SW 1271 (cell line): ENCODE measurements at places on chromosomes 11 and 22.

- no peak for DNase-seq
Observed at GRCh38 chr22:26846645-26847044, 189.3 kb downstream of the MIAT start.

GRCh38 chr22:45915841-45916240 is 61.1 kb downstream of the WNT7B start:
- no peak for DNase-seq

DNA sequence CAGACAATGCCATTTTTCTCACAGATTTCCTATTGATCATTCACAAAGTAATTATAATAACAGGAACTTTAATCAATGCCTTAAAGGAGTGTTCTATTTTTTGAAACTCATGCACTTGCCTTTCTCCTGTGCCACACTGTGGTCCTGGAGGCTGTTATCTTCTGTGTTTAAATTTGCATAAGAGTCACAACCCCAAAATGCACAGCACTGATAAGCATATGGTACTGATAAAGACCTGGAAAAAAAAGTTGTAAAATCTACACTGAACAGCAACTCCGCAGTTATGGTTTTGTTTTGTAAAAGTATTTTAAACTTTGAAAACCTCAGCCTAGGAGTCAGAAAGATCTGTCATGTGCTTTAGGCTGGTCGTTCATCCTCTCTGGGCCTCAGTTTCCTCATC is 9.1 kb upstream of the CCDC34 start:
- no peak for DNase-seq

DNA sequence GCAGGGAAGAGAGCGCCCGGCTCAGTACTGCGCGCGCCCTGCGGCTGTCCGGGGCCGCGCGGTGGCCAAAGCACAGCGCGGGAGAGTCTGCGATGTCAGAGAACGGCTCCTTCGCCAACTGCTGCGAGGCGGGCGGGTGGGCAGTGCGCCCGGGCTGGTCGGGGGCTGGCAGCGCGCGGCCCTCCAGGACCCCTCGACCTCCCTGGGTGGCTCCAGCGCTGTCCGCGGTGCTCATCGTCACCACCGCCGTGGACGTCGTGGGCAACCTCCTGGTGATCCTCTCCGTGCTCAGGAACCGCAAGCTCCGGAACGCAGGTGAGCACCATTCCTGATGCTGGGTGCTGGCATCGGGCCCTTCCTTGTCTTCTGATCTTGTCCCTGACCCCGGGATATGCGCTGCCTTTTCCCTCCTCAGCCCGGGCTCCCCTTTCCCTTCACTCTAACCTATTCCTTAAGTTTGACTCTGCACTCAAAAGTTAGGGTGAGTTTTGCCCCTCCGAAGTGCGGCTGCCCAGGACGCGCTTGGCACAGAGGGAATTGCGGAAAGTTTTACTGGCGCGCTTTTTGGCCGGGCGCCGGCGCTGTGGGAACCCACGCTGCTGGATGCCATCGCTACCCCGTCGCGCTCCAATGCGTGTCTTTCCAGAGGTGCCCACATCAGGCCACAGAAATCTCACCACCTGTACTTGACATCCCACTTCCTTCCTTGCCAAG is at the start of gene MTNR1B:
MTNR1B (plus strand) TSS at position 18 of the 714 bp plus-strand sequence; CDS start at position 93, 75 bp downstream.
- no peak for DNase-seq

DNA sequence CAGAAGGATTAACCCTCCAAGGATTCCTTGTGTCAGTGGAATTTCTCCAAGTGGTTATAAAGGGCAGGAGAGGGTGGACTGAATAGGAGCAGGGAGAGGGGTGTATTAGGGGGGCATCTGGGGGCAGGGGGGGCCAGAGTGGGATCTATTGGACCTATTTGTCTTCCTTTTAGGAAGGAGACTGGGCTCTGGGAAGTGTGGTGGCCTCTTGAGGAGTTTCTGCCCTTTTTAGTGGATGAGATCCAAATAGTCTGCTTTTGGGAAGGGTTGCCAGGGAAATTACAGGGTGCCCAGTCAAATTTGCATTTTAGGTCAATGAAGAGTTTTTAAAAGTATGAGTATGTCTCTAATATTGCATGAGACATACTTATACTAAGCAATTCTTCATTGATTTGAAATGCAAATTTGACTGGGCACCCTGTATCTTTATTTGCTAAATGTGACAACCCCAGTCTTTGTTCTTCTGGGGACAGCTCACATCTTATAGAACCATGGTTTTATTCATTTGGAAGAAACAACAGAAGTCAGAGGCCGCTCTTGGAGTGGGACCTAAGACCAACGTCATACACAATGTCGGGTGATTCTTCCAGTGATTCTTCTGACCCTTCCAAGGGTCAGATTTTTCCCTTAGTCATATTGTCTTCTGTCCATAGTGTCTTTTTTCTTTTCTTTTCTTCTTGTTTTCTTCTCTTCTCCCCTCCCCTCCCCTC is 429 bp upstream of the SLC22A6 start:
- no peak for DNase-seq

GRCh38 chr11:115183136-115183535 is 321.1 kb downstream of the CADM1 start:
- no peak for DNase-seq

DNA sequence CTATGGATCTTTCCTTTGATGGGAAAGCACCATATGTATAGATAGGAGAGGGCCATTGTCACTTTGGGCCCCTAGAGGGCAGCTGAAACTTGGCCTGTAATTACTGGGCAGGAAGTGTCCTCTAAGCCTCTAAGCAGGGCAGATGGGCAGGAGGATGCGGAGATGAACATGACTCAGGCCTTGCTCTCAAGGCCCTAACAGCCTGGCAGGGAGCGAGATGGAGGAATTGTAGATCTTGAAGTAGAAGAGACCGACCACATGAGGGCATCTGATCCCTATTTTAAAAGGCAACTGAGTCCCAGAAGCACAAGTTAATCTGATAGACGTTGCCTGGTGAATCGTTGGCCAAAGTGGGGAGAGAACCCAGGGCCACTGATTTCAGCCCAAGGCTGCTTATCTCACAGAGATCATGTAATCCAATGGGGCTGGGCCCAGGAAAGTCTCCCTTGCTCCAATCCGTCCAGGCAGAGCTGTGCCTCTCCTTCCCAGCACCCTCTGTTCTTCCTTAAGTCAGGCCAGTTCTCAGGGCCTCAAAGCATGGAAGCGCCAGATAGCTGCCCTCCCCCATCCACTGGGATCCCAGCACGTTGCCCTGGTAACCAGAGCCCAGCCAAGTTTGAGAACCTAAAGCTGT is 2.5 kb upstream of the SEPTIN3 start:
- peak; percentile 68 for DNase-seq

- DNase-seq: peak; percentile 62
Observed at GRCh38 chr22:41940832-41941765, 5.9 kb downstream of the CENPM start.

DNA sequence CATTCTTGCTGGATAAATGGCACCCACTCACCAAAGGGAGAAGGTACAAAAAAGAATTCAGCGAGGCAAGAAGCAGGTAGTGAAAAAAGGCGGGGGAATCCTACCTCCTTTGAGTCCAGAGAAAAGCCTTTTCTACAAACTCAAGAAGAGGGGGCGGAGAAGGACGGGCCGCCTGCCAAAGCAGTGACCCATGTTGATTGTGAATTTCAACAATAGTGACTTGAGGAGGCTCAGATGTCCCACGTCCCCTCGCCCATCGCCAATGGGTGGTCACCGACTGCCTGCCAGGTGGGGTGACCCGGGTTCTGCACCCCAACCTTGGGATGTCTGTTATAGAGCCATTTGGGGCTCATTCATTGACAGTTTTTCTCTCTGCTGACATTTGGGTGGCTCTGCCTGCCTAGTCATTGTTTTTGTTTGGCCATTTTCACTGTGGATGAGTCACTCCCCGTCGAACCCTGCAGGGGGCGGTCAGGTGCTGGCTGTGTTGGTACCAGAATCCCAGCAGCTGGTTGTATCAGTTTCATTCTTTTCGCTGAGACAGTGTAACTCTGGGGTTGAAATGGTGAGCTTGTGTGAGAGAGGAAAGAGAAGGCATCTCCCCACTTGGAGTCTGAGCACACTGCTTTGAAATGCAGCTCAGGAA is 163.4 kb upstream of the NCAM1 start:
- DNase-seq: no peak

DNA sequence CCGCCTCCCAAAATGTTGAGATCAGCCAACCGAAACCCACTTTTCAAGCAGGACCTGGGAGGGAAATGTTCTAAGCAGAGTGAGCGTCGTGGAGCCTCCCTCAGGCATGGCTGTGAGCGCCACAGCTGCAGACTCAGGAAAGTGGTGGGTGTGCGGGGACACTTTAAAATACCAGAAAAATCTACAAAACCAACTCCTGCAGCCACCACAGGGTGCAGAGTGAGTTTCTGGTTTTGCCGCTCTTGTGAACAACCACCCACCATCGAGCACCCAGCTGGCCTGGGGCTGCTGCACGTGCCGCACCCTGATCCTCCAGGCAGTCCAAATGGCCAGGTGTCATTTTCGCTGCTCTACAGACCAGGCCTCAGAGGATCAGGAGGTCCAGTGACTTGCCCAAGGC is 46.9 kb downstream of the CELSR1 start:
- no peak for DNase-seq

DNA sequence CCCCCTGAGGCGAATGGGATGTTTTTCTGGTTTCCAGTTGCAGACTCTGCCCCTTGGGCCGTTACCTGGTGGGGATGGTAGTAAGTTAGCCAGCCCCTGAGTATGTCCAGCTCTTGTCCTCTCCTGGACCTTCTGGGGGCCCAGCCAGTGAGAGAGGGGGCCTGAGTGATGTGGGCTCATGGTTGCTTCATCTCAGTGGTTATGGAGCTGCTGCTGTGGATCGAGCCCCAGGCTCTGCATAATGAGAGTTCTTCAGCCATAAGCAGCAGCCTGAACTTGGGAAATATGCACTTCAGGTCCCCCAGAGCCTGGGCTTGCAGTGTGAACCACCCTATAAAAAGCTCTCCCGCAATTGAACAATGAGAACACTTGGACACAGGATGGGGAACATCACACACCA is 5.9 kb downstream of the TMPRSS13 start:
- DNase-seq: no peak

DNA sequence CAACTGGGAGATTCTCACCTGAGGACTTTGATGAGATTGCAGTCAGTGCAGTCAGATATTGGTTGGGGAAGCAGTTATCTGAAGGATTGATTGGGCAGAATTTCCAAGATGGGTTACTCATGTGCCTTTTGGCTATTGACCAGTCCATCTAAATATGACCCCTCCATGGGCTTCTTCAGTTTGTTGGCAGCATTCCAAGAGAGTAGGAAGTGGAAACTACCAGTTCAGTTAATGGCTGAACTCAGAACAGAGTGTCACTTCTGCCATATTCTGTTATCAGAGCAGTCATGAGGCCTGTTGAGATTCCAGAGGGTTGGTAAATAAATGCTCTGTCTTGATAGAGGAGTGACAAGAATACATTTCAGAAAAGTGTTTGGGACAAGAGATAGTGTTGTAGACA is 71.0 kb downstream of the CYP2R1 start:
- DNase-seq: no peak

DNA sequence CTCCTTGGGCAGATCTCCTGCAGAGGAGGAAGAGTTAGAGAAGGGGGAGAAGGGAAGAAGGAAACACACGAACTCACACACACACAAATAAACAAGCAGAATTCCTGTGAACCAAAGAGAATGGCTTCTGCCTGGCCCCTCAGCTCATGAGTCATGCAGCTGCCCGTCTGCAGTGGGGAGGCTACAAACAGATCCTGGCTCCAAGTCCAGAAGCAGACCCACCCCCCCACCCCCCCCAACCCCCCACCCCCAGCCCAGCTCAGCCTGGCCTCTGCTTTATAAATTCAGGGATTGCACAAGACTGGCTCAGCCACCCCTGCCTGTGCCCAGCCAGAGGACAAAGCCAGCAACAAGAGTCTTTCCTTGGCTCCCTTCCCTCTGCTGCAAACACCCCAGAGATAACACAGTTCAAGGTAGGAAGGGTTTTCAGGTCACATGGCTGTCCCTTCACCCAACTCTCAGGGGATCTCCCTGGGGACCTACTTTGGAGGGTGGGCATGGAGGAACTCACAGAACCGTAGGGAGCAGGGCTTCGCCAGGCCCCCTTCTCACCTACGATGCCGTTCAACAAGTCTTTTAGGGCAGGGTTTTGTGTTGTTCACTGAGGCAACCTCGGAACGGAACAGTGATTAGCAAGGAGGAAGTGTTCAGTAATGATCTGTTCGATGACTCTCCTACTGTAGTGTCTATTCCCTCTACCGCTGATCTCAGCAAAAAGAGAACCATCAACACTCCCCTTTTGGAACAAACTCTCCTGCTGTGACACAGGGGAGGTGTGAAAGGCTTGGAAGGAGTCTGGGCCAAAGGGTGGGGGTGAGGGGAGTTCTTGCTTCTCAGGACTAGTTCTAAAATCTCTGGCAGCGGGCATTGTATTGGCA is 35.5 kb downstream of the RPL27A start:
- no peak for DNase-seq

GRCh38 chr11:1877211-1878136 is 14.2 kb downstream of the PRR33 start:
- no peak for DNase-seq

DNA sequence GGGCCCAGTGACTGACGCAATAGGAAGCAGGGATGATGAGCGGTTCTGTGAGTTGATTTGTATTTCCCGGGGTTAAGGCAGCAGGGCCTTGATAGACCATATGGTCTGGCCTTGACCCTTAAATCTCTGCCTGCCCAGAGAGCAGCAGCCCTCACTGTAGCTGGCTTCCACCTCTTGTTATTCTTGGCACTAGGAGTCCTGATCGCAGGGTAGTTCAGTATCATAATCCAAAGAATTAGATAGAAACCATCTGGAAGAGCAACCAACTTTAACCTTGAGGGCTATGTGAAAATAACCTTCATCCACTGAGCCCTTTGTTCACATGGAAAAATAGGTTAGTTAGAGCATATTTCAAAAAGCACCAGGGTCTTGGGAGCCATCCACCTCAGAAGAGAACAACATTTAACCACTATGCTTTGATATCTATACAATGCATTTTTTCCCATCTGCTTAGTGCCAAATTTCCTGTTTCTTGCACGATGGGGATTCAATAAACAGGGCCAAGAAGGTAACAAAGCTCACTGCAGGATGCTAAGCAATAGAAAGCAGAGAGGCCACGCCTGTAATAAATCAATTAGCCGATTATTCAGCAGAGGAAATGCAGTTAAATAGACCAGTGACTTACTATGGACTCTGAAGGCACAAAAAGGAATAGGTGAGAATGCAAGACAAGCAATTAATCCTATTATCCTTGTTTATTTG is 761.3 kb downstream of the OPCML start:
- no peak for DNase-seq

- DNase-seq: no peak
Observed at GRCh38 chr22:19958083-19959042, 16.7 kb upstream of the TXNRD2 start.

- no peak for DNase-seq
Observed at GRCh38 chr11:502288-503178, 4.5 kb downstream of the RNH1 start.

DNA sequence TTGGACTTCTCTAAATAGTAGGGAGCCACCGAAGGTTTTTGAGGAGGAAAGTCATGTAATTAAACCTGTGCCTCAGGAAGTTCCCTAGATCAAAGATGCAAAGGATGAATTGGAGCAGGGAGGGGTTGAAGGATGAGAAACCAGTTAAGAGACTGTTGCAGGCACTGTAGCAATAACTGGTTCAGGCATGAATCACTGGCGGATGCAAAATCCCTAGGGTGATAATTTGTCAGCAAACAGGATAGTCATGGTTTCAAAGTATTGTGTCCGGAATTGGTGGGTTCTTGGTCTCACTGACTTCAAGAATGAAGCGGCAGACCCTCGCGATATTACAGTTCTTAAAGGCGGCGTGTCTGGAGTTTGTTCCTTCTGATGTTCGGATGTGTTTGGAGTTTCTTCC is 19.9 kb downstream of the TRIOBP start:
- no peak for DNase-seq
